Fibroblast of the conjunctiva (primary cell): ENCODE measurements at places on chromosomes 7 and 10.

- no peak for DNase-seq
Measured at GRCh38 chr10:27153845-27154193, 365 bp downstream of the YME1L1 start.

DNA sequence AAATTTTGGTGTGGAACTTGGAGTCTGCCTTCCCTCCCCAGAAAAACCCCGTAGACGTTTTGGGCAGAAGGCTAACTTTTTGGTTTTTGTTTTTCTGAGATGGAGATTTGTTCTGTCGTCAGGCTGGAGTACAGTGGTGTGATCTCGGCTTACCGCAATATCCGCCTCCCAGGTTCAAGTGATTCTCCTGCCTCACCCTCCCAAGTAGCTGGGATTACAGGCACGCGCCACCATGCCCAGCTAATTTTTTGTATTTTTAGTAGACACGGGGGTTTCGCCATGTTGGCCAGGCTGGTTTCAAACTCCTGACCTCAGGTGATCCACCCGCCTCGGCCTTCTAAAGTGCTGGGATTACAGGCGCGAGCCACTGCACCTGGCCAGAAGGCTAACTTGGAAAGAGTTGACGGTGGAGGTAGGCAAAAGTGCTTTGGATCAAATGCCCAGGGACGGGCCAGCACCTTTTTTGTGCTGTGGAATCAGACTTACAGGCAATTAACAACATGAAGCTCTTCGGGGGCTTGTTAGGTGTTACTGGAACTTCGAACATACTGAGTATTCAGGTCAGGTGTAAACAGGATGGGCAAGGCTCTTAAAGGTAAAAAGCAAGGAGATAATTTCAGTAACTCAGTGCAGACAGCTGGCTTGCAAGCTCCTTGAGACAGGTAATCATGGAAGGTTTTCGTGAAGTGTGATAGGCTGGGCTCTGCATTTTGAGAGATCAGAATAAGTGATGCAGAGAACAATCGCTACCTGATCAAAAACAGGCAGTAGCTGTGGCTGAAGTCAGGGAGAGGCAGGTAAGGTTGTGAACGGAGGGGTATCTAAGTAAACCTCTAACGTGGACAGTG, 1.8 kb downstream of the PPP1R35 start:
- no peak for DNase-seq

GRCh38 chr7:84176716-84177115, 17.9 kb downstream of the SEMA3A start:
- DNase-seq = peak; percentile 40

GRCh38 chr10:93916257-93917063, 22.7 kb downstream of the SLC35G1 start:
- peak; percentile 35 for DNase-seq

- DNase-seq = peak; percentile 57
Measured at GRCh38 chr10:89426230-89426868, 12.0 kb downstream of the IFIT5 start.

GRCh38 chr7:20330928-20331909, 519 bp downstream of the ITGB8 start:
- no peak for DNase-seq

DNA sequence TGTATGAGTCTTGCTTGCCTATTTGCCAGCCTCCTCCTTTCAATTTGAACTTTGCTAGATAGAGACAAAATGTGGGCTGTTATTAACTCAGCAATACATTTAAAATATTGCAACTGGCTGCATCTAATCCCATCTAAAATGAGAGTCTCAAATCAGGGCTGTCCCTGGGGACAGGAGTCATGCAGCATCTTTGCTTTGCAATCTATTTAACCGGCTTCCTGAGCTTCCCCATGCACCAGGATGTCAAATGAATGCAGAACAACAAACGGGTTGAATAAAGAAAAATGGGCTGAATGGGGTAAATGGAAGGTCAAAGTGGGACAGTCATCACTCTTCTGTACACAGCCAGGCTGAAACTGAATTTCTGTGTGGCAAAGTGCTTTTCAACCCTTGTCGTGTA, 89.2 kb downstream of the AOAH start:
- no peak for DNase-seq

GRCh38 chr7:5139998-5140397, 50.0 kb upstream of the WIPI2 start:
- no peak for DNase-seq

- no peak for DNase-seq
Measured at GRCh38 chr10:121594623-121595350, 3.5 kb downstream of the FGFR2 start.

GRCh38 chr7:78311181-78311580, 512.6 kb downstream of the PHTF2 start:
- no peak for DNase-seq

GRCh38 chr10:115706026-115706425, 567.0 kb downstream of the GFRA1 start:
- no peak for DNase-seq

- DNase-seq = no peak
Measured at GRCh38 chr10:131547129-131547799, 235.7 kb upstream of the TCERG1L start.

DNA sequence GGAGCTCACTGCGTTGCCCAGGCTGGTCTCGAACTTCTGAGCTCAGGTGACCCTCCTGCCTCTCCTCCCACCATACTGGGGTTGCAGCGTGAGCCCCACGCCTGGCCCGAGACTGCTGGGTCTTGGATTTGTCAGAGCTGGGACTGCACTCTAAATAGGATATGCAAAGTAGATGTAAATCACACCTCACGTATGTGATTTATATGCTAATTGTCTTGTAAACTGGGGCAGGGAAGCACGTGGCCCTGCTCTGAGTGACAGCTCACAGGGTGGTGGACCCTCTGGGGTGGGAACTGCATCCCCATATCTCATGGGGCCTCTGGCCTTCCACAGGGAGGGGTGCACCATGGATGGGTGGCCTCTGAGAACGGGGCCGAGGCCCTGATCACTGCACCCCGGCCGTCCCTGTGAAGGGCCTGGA, 34.1 kb downstream of the GET4 start:
- DNase-seq = no peak

DNA sequence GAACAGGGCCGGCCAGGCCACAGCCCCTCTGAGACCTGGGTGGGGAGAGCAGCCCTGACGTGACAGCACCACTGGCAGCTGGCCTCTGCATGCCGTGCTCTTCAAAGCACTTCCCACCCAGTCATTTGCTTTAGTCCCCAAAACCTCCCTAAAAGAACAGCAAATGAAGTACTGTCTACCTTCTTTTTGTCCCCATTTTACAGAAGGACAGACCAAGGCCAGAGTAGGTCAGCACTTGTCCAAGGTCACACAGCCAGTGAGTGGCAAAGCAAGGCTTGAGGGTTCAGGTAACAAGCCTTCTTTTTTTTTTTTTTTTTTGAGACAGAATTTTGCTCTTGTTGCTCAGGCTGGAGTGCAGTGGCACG, 15.1 kb downstream of the ATP6V1F start:
- no peak for DNase-seq

- no peak for DNase-seq
Measured at GRCh38 chr10:95537542-95537927, 23.6 kb downstream of the SORBS1 start.

- no peak for DNase-seq
Measured at GRCh38 chr10:26219676-26220075, 3.1 kb downstream of the GAD2 start.
